ENCODE measurements at places on chromosomes 3 and 15.

DNA sequence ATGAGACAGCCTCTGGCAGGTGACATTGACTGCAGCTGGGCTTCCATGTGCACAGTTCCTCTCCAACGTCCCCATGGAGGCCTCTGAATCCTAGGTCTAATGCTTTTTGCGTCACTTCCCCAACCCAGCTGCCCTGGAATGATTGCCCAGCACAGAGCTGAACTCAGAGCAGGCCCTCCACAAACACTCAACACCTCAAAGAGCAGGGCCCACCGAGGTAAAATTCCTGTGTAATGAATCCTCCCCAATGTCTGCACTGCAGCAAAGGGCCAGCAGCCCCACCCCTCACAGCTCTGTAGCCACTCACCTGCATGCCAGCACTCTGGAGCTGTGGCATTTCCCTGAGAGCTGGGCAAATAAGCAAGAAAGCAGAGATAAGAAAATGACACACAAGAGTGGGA lies 42.6 kb upstream of the DUSP7 start:
- DNase-seq = no peak

- DNase-seq = no peak
These were observed 179.9 kb upstream of the NR2E3 start for GRCh38 chr15:71630475-71630809.

GRCh38 chr15:75201616-75202250 lies at the start of gene C15orf39:
TSS of gene C15orf39 (plus strand) at chr15:75201882. CDS start at chr15:75206049, 4,167 bp downstream.
- DNase-seq = peak; percentile 57

- DNase-seq = no peak
These were observed 3.7 kb upstream of the B3GALNT1 start for GRCh38 chr3:161108840-161109239.

GRCh38 chr3:71358243-71358642 lies 225.3 kb downstream of the FOXP1 start:
- no peak for DNase-seq

DNA sequence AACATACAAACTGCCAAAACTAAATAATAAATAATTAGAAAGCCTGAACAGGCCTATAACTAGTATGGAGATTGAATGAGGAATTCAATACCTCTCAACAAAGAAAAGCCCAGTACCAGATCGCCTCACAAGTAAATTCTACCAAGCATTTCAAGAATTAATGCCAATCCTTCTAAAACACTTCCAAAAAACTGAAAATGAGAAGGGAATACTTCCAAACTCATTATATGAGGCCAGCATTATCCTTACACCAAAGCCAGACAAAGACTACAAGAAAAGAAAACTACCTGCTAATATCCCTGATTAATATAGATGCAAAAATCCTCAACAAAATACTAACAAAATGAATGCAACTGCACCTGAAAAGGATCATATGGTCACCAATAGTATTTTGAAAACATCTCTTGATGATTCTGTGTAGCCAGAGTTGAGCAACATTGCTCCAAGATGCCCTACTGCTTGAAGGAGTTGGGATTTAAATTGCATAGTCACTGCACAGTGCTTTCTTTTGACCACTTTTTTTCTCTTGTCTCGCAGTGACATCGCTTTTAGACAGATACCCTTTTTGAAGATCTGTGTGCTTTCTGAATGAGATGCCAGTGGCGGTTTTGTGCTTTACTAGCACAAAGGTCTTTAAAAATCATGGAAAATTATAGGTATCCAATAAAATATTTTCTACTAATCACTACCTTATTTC lies 487.2 kb upstream of the RASGRP1 start:
- no peak for DNase-seq

DNA sequence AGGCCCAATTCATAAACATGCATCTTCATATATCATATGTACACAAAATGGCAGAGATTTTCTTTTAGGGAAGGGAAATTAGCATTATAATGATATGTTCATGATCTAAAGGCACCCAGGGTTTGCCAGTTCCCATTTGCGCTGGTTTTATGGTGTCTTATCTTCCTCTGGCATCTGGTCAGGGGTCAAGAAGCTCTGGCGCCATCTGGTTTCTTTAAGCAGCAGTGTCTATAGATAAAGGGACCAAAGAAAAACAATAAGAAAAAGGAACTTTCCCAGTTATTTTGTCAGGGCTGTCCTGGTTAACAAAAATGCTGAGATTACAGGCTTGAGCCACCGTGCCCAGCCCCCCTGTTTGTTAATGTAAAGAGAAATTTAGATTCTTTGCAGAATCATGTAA lies 3.3 kb upstream of the DCP1A start:
- no peak for DNase-seq

DNA sequence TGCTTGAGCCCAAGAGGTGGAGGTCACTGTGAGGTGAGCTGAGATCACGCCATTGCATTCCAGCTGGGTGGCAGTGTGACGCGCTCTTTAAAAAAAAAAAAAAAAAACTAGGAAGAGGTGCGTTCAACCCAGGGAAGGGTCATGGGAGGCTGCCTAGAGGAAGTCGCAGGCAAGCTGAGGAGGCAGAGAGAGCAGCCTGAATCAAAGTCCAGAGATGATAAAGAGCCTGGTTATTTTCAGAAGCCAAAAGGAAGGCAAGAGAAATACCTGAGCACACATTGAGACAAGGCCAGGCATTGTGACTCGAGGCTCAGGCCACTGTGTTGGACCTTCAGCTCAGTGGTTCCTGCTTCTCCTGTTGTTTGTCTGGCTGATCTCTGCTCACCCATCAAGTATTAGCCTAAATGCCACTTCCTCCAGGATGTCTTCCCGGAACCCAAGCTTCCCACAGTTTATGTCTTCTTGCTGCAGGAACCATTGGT lies 16.1 kb upstream of the GCNT3 start:
- DNase-seq = no peak

DNA sequence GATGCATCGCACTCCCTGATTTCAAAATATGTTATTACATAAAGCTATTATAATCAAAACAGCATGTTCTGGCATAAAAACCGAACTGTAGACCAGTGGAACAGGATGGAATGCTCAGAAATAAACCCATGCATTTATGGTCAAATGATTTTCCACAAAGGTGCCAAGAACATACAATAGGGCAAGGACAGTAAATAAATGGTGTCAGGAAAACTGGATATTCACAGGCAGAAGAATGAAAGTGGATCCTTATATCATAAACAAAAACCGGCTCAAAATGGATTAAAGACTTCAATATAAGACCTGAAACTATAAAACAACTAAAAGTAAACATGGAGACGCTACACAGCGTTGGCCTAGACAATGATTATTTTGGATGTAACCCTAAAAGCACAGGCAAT lies 22.6 kb downstream of the USP50 start:
- DNase-seq = no peak

DNA sequence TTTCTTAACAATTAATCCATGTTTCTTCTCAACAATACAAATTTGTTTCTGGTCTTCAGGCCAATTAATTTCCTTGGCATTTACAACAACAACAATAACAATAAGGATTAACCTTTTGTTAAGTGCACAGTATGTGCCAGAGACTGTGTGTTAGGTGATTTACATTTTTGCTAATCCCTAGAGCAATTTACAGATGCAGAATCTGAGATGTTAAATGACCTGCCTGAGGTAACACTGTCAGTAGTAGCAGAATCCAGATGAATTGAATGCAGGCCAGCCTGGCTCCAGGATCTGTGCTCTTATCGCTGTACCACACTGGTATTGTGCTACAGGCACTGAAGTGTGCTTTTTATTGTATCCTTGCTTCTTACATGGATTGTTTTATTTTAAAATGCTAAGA lies 122.2 kb downstream of the MEIS2 start:
- DNase-seq = no peak

DNA sequence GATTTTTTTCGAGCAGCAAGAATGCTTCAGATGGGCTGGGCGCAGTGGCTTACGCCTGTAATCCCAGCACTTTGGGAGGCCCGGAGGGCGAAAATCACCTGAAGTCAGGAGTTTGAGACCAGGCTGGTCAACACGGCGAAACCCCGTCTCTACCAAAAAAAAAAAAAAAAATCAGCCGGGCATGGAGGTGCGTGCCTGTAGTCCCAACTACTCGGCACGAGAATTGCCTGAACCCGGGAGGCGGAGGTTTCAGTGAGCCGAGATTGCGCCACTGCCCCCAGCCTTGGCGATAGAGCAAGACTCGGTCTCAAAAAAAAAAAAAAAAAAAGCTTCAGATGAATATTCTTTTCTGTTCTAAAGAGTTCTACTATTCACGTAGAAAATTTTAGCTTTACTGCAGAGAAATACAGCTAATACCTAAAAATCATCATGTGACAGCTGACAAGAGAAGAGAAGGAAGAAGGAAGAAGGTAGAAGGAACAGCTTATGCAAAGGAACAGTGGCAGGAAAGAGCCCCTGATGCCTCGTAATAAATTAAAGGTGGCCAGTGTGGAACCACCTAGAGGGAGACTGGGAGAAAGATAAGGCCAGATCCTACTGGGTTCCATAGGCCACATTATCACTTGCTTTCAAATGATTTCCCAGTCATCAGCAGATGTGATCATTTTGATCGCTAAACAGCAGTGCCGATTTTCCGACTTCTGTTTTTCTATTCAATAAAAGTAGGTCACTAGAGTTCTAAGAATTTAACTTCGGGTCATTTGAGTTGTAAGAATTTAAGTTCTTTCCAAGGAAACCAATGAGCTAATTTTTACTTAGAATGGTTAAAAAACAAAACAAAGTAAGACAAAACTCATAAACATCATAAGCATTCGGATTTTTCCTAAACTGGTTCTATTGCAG lies 1.5 kb downstream of the CMTM6 start:
- DNase-seq = no peak

DNA sequence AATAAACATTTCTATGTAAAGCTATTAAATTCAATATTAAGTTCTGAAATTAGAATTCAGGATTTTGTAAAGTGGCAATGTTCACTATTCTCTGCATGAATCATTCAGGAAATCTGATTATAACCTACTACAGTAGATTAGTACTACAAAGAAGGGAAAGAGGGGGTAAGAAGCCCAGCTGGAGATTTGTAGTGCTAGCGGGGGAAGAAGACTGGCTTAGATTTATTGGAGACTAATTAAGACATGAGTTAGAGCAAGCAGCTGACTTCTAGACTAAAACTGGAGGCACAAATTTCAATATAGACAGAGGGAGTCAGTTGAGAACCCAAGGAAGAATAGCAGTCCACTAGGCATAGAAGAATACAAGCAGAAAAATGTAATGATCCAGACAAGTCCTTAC lies 55.8 kb upstream of the SETMAR start:
- no peak for DNase-seq

DNA sequence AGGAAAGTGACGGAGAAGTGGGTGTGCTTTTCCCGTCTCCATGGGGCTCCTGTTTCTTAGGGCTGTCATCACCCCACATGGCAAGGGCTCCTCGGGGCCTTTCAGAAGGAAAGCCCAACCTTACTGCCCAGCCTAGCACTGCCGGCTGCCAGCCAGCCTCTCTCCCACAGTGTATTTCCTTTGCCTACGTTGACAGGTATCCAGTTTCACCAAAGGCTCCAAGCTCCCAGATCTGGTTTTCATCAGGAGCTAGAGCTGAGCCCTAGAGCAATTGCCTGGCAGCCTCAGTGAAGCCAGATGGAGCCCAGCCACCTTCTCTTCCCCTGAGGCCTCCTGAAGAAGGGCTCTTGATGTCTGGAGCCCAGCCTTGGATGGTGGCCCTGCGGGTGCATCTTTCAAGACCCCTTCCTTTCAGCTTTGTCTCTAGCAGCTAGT lies 20.2 kb downstream of the CRABP1 start:
- DNase-seq = no peak

- no peak for DNase-seq
These were observed 342.7 kb downstream of the PTPRG start for GRCh38 chr3:61903931-61904657.

DNA sequence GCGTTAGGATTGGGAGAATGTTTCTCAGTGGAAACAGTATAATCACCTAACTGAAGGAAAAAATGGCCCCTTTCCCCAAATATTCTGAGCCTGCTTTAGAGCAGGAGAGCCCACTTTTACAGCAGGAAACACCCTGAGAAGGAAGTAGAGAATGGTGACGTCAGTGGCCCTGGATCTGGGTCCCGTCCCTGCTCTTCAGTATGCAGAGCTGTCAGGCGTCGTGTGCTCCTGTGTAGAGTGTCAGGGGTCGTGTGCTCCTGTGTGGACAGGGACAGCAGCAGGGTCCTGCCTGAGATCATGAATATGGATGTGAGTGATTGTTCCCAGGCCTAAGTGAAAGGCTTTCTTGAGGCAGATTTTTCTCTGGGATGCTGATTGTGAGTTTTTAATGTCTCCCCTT lies 45.2 kb downstream of the CGNL1 start:
- no peak for DNase-seq

DNA sequence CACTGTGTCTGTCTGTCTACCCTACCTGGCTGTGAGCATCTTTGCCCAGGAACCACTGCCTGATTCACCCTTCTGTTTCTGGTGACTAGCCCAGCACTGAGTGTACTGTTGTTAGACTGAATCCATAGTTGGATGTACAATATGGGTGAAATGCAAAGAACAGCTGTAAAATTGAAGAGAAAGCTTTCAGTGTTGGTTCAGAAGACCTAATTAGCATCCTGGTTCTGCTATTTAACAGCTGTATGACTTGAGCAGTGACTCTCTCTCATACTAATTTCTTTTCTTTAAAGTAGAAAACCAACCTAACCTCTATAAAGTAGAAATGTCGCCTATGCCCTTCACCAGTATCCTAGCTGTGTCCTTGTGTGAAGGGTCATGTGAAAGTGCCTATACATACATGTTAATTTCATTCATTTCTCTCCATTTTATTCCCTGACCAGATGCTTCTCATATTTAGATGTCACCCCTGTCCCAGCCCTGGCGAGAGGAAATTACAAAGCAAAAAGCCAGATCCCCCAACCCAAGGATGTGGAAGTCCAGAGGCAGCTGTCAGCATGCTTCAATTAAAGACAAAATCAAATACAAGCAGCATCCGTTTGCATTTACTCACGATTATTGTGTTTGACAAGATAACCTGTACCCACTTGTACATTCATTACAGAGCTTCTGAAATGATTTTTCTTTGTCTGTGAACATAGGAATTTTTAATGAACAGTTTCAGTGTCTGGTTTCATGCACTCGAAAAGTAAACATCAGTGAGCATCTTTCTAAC lies 305.7 kb upstream of the ICE2 start:
- no peak for DNase-seq

DNA sequence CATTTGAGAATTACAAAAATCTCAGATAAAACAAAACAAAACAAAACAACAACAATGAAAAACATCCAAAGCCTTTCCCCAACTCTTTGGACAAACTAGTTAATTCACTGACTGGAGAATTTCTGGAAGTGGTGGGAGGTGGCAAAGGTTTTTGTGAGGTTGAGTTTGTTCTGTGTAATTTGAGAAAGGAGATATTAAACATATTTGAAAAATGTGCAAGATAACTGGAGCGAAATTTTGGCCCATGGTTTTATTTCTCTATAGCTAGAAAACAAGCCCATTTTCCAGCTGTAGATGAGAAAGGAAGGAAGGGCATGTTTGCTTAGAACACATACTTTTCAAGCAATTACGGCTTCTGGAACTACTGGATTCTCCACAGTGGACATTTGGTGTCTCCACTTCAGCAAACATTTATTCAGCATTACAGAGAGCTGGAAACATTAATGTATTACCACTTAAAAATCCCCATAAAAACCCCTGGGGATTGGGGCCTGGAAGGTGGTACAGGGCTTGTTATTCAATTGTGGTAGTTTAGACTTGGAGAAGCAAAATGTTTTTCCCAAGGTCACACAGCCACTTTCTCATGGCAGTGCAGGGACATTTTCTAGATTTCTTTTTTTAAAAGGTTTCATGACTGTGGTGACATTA lies 135.8 kb downstream of the THSD4 start:
- no peak for DNase-seq

GRCh38 chr3:65550137-65550536 lies 488.6 kb downstream of the MAGI1 start:
- no peak for DNase-seq

- no peak for DNase-seq
These were observed 46.2 kb upstream of the FOXP1 start for GRCh38 chr3:71629711-71630110.

All from stimulated activated CD4-positive, alpha-beta T cell treated with anti-CD3 and anti-CD28 coated beads, Interleukin-1b, Interleukin-23, amount 100 ng/mL, for 1 hour (primary cell).